ENCODE measurements at places on chromosomes 7 and 10. TPM values are rescaled to one million over a fixed set of nuclear protein-coding genes. Genes with fewer than 3 reads are reported as not detected.

DNA sequence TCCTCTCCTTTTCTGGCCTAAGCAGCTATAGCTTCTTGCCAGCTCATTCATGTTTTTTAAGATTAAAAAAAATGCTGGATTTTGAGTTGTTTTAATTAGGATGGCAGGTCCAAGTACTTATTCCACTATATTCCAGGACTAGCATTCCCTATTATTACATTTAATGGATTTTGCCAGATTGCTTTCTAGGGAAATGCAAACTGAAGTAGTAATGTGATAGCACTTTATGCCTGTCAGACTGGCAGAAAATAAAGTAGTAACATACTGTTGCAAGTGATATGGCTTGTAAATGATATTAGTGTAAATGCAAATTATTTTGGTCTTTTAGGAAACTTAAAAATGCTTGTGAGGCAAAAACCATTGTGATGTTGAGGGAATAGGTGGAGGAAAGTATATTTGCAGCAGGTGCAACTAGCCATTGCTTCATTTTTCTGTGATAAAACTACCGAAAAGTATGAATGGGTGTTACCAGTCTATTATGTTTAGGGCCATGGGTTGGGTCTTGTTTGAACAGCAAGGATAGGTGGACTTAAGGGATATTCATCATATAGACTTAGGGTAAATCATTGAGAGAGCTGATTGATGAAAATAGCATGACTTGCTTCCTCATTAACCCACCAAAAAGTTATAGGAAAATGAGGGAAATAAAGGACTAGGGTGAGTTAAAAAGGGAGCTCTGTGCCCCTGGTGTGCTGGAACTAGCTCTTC, 19.9 kb downstream of the ZNRF2 start:
- DNase-seq: no peak
- H3K27me3 ChIP-seq: no peaks in the 10 kb centered on the region
- no peaks in the 10 kb centered on the region for H3K4me1 ChIP-seq
- H3K27ac ChIP-seq: no peak overlapping the region

- no peak for DNase-seq
- no peaks in the 10 kb centered on the region for H3K36me3 ChIP-seq
- no peaks in the 10 kb centered on the region for H3K27me3 ChIP-seq
- peak overlapping the region; percentile 66 for H3K4me3 ChIP-seq
- H3K27ac ChIP-seq: no peak overlapping the region
Observed at GRCh38 chr7:132655131-132655727, 79.0 kb upstream of the PLXNA4 start.

DNA sequence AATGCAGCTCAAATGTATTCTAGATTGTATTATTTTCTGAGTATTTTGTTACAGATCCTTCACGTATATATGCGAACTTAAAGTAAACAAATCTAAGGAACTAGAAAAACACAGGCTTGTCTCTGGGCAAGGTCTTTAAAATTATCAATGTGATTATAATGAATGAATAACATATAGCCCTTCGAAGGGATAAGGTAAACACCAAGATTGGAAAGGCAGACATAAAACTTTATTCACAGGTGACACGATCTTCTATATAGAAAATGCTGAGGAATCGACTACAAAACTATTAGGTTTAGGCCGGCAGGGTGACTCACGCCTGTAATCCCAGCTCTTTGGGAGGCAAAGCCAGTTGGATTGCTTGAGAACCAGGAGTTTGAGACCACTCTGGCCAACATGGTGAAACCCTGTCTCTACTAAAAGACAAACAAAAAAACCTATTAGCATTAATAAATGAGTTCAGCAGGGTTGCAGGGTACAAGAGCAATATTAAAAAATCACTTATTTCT, 80.4 kb downstream of the CNNM2 start:
- no peak overlapping the region for H3K4me3 ChIP-seq
- H3K36me3 ChIP-seq: no peaks in the 10 kb centered on the region
- DNase-seq: no peak
- peaks cover 16% of the 10 kb centered on the region for H3K4me1 ChIP-seq

DNA sequence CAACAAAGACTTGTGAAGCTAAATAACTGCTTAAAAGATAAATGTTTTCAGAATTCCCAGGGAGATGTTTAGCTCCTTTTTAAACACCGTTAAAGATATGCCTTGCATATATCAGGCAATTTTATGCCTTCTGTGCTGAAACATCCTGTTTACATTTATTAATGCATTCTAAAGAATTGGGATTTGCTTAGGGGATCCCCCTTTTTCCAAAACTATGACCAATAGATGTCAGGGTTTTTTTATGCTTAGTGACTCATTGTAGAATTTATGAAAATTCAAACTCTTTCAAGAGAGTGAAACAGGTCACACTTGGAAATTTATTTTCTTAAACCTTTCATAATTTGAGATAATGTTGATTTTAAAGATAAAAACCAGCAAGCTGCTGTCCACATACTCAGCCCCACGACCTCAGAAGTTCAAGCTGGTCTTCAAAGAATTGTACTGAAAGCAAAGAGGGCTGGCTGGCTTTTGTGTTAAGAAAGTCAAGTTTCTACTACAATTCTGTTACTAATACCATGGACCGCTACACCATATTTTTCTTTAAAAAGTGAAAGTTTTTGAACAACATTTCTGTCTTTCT, 411.8 kb downstream of the ETV1 start:
- H3K27me3 ChIP-seq: no peaks in the 10 kb centered on the region
- H3K27ac ChIP-seq: no peak overlapping the region
- H3K36me3 ChIP-seq: no peaks in the 10 kb centered on the region

DNA sequence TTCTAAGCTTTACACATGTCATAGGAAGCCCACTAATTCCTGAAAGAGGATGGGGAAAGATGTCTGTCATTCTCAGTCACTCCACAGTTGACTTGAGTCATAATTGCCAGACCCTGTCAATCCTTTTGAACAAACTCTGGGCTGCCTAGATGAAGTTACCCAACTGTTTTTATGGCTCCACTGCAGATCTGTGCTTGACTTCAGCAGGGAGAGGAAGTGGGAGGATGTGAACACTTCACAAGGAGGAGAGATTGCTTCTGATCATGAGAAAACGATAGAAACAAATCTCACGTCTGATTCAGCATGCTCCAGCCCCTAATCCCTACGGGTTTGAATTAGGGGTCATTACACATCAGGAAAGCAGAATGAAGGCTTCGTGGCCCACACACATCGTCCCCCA, 596.6 kb upstream of the CELF2 start:
- no peak for DNase-seq
- no peaks in the 10 kb centered on the region for H3K4me1 ChIP-seq
- no peaks in the 10 kb centered on the region for H3K36me3 ChIP-seq
- no peaks in the 10 kb centered on the region for H3K27me3 ChIP-seq

GRCh38 chr10:986137-986825, 2.0 kb upstream of the GTPBP4 start:
- H3K36me3 ChIP-seq: peaks cover 3% of the 10 kb centered on the region
- no peaks in the 10 kb centered on the region for H3K27me3 ChIP-seq
- peak overlapping the region; percentile 96 for H3K27ac ChIP-seq
- H3K4me1 ChIP-seq: peaks cover 37% of the 10 kb centered on the region

DNA sequence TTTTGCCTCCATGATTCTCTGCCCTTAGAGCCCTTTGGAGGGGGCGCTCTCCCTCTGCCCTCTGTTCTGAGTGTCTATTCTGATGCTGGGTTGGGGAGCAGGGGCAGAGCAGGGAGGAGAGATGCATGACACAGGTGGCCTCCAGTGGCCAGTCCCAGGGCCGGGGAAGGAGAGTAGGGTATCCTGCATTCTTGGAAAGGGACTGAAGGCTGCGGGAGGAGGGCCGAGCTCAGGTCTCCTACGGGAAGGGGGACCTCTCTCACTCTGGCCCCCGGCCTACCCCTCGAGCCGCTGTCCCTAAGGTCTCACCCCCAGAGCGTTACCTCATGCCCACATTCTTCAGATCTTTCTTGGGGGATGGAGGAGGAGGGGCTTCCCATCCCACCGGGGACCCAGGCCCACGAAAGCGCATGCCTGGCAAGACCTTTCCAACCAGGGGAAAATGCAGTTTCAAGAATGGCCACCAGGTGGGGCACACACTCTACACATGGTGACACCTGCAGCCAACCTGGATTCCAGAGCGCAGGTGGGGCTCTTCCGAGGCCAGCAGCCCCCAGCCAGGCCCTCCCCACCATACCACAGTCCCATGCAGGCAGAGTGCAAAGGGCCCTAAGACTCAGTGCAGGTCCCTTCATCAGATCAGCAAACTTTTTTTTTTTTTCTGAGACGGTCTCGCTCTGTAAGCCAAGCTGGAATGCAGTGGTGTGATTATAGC, 86.4 kb downstream of the MYL10 start:
- no peaks in the 10 kb centered on the region for H3K27me3 ChIP-seq
- peaks cover 11% of the 10 kb centered on the region for H3K4me1 ChIP-seq
- H3K4me3 ChIP-seq: no peak overlapping the region
- DNase-seq: peak; percentile 83

DNA sequence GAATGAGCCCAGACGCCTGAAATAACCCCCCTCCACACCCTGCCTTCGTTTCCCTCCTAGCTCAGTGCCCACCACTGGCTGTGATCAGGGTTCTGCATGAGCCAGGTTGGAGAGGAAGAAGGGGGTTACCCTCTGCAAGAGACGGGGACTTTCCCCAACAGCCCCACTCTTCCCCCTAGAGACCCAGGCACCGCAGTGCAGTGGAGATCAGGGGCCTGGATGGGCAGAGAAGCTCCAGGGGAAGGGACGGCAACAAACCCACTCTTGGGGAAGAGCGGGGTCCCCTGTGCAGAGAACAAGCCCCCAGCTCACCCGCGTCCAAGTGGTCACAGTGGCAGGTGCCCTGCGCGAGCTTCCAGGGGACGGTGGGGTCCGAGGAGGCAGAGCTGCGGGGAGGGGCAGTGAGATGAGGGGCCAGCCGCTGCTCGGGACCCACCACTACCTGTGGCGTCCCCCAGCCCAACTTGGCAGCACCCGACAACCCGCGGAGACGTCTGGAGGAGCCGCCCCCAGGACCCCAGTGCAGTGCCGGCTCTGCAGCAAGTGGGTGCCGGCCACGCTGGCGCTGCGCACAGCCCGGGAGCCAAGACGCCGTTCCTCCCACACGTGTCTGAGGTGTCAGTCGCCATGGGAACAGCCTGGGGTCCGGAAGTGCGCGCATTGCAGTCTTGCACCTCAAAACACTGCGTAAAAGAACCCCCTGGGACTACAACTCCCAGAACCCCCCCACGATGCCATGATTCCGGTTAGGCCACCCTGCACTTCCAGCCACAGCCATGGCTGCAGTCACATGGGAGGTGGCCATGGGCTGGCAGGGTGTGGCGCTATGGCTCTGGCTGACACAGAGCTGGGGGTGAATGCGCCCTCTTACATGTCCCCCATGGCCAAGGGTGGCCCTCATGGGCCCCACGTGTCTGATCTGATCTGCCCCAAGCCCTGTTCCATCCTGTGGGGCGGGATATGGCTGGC, 45.8 kb upstream of the WIPI2 start:
- peaks cover 8% of the 10 kb centered on the region for H3K27me3 ChIP-seq
- no peaks in the 10 kb centered on the region for H3K36me3 ChIP-seq
- DNase-seq: peak; percentile 93
- no peak overlapping the region for H3K27ac ChIP-seq
- H3K4me3 ChIP-seq: no peak overlapping the region

GRCh38 chr7:2513702-2514101, 5.9 kb upstream of the LFNG start:
- peaks cover 48% of the 10 kb centered on the region for H3K4me1 ChIP-seq
- no peak for DNase-seq
- H3K4me3 ChIP-seq: no peak overlapping the region
- H3K27ac ChIP-seq: no peak overlapping the region
- no peaks in the 10 kb centered on the region for H3K36me3 ChIP-seq
- H3K27me3 ChIP-seq: no peaks in the 10 kb centered on the region

DNA sequence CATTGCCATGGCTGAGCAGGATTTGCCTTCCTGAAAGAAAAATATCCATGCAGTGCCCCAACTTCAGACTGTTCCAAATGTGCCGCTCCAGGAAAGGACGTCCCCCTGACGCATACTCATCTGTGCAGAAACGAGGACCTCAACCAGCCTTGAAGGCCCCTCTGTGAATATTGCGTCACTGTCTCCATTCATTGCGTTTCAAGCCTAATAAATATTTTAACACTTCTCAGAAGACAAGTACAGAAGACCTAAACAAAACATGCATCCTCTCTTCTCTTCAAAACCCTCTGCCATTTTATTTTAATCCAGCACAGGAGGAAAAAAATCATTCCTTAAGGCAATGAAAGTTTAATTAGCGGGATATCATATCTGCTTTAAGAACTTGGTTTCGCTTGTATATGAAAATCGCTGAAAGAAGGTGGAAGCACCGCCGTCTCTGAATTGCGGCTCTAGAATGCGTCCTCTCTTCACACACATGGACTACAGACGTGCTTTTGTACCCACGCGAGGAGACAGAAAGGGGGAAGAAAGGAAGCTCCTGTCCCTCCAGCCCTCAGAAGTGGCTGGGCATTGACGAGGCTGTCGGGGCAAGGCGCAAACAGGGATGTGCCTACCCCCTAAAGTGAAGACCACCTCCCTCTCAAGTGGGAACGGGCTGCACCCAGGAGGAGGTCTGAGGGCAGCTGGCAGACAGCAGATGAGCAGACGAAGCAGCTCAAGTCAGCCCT, 36.8 kb downstream of the RGS10 start:
- H3K4me1 ChIP-seq: peaks cover 6% of the 10 kb centered on the region
- no peaks in the 10 kb centered on the region for H3K27me3 ChIP-seq
- no peak for DNase-seq
- no peak overlapping the region for H3K27ac ChIP-seq

GRCh38 chr7:131056007-131056406, 271.7 kb upstream of the MKLN1 start:
- no peak overlapping the region for H3K27ac ChIP-seq
- no peak overlapping the region for H3K4me3 ChIP-seq
- H3K4me1 ChIP-seq: peaks cover 3% of the 10 kb centered on the region
- no peak for DNase-seq
- peaks cover 2% of the 10 kb centered on the region for H3K36me3 ChIP-seq

DNA sequence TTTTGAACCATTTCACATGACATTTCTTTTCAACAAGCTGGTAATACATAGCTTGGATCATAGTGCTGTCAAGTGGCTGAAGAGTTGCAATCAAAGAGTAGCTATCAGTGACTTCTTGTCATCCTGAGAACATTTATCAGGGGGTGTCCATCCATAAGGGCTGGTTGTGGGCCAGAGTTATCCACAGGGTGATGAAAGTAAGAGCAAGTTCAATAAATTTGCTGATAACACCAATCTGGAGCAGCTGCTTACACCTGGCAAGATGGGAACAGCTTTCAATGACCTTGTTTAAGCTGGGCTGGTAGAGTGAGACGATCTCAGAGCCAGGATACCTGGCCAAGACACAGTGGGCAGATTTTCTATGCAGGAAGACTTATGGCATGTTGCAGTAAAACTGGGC, 96.3 kb upstream of the IMMP2L start:
- peaks cover 6% of the 10 kb centered on the region for H3K27me3 ChIP-seq
- no peak overlapping the region for H3K4me3 ChIP-seq
- DNase-seq: no peak
- no peak overlapping the region for H3K27ac ChIP-seq

GRCh38 chr10:34864149-34865067, 49.3 kb upstream of the PARD3 start:
- no peak for DNase-seq
- no peaks in the 10 kb centered on the region for H3K36me3 ChIP-seq
- H3K4me3 ChIP-seq: no peak overlapping the region
- peaks cover 15% of the 10 kb centered on the region for H3K4me1 ChIP-seq
- peaks cover 5% of the 10 kb centered on the region for H3K27me3 ChIP-seq

SLC39A12 gene
- not detected for total RNA-seq

LLCFC1 gene
- not detected for total RNA-seq

ZNF239 gene
- total RNA-seq: 4.2 TPM

SPDYE11 gene
- total RNA-seq: not detected

SLC13A1 gene
- not detected for total RNA-seq

PLAC9 gene
- total RNA-seq: 121 TPM

CADPS2 gene
- total RNA-seq: 0.32 TPM

ABCB1 gene
- total RNA-seq: not detected

OGDH gene
- 128 TPM for total RNA-seq

GIMAP6 gene
- total RNA-seq: not detected

PCDH15 gene
- total RNA-seq: 0.12 TPM

ANKRD1 gene
- 283 TPM for total RNA-seq

FOXI2 gene
- total RNA-seq: not detected

AMPH gene
- total RNA-seq: 2.9 TPM

GALNT11 gene
- total RNA-seq: 62.1 TPM

DGKI gene
- 15.3 TPM for total RNA-seq
